ENCODE measurements at places on chromosomes 3 and 15.

DNA sequence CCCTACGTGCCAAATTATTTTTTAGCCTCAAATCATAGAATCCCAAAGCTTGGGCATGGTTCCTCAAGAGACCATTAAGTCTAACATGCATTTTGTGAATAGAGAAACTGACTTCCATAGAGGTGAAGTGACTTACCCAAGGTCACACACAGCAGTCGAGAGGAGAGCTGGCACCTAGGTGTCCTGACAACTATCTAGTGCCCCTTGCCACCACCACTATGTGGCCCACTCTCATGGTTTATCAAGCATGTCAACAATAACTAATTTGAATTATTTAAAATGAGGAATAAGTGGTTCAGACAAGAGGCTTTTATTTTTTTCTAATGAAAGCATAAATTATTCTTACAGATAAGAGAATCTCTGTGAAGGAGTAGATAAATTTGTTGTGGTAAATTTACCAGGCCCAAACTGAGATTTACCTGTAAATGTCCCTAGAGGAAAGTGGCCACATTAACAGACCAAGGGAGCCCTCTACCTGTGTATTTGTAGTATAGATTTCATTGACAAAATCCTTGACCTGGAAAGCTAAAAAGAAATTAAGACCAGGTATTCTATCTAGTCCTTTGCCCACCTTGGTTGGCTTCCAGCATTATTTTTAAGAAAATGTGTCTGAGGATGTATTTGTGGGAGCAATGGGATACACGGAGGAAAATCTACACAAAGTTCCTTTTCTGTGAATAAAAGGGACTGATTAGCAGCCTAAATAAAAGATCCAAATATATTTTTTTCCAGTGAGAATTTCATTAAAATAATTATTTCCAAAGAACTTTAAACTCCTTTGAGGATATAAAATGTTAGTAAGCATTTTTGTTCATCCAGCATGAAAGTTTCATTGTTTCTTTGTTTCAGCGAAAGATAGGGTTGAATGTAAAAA is 49.1 kb downstream of the IQCH start:
- no peaks in the 10 kb centered on the region for H3K36me3 ChIP-seq
- peak; percentile 47 for DNase-seq
- H3K4me1 ChIP-seq: 0 out of 2 replicates have a peak, but pooled peaks cover 4% of the 10 kb centered on the region
- H3K4me3 ChIP-seq: no peak overlapping the region
- no peak overlapping the region for H3K27ac ChIP-seq
- H3K27me3 ChIP-seq: no peaks in the 10 kb centered on the region

DNA sequence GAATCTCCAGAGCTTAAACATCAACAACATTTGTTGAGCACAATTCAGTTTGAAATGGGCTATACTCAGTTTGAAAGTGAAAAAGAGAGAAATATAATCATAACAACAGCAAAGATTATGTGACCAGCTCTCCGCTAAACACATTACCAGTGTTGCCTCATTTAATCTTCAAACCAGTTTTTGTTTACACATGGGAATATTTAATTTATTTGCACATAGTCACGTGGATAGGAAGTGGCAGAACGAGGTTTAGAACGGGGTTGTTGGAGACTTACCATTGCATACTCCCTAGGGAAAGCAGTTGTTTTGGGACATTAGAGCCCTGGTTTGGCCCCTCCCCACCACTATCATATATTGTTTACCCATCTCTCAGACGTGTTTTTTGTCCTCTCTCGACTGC is 77.2 kb downstream of the IL1RAP start:
- no peaks in the 10 kb centered on the region for H3K36me3 ChIP-seq
- no peak for DNase-seq
- H3K4me3 ChIP-seq: no peak overlapping the region
- peaks cover 16% of the 10 kb centered on the region for H3K4me1 ChIP-seq
- H3K27ac ChIP-seq: no peak overlapping the region
- no peaks in the 10 kb centered on the region for H3K27me3 ChIP-seq

GRCh38 chr3:8976540-8977182 is 13.4 kb upstream of the RAD18 start:
- no peaks in the 10 kb centered on the region for H3K36me3 ChIP-seq
- no peaks in the 10 kb centered on the region for H3K27me3 ChIP-seq
- DNase-seq: no peak
- no peak overlapping the region for H3K4me3 ChIP-seq
- no peak overlapping the region for H3K27ac ChIP-seq

DNA sequence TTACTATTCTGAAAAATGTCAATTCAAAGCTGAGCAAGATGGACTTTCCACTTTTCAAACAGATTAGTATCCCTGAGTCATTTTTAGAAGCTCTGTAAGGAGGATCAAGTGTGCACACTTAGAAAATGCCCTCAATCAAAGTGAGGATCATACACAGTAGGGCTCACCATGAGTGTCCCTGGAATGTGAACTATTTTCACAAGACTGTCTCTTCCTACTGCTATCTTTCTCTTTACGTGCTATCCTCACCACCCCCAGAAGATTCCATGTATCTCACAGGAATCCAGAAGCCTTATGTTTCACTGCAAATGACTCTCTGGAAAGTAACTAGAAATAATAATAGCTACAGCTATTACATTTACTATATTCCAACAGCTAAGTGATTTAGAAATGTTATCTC is 349.9 kb upstream of the TGFBR2 start:
- H3K36me3 ChIP-seq: no peaks in the 10 kb centered on the region
- no peaks in the 10 kb centered on the region for H3K27me3 ChIP-seq
- no peak overlapping the region for H3K4me3 ChIP-seq
- H3K27ac ChIP-seq: no peak overlapping the region
- H3K4me1 ChIP-seq: peaks cover 24% of the 10 kb centered on the region
- peak; percentile 22 for DNase-seq

- no peak overlapping the region for H3K27ac ChIP-seq
- no peak overlapping the region for H3K4me3 ChIP-seq
- no peaks in the 10 kb centered on the region for H3K36me3 ChIP-seq
- peak; percentile 11 for DNase-seq
- H3K27me3 ChIP-seq: no peaks in the 10 kb centered on the region
- H3K4me1 ChIP-seq: no peaks in the 10 kb centered on the region
Measured at GRCh38 chr3:37703626-37704025, 158.1 kb upstream of the CTDSPL start.

DNA sequence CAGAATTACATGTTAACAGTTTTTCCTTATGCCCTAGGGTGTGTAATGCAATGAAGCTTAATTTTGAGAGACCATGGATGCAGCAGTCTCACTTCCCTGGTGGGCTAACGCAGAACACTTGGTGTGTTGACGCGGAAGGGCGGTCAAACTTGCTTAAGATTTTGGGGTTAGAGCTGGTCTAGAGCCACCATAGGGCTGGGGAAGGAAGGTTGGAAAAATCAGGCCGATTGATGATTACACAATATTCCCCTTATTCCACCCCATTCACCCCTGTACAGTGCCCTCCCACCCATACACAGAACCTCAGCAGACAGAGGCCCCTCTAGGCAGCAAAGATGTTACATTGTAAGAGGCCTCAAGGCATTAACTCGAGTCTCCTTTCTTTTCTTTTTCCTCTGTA is 24.3 kb downstream of the VGLL4 start:
- no peak overlapping the region for H3K27ac ChIP-seq
- no peak overlapping the region for H3K4me3 ChIP-seq
- no peaks in the 10 kb centered on the region for H3K27me3 ChIP-seq
- peaks cover 4% of the 10 kb centered on the region for H3K4me1 ChIP-seq

DNA sequence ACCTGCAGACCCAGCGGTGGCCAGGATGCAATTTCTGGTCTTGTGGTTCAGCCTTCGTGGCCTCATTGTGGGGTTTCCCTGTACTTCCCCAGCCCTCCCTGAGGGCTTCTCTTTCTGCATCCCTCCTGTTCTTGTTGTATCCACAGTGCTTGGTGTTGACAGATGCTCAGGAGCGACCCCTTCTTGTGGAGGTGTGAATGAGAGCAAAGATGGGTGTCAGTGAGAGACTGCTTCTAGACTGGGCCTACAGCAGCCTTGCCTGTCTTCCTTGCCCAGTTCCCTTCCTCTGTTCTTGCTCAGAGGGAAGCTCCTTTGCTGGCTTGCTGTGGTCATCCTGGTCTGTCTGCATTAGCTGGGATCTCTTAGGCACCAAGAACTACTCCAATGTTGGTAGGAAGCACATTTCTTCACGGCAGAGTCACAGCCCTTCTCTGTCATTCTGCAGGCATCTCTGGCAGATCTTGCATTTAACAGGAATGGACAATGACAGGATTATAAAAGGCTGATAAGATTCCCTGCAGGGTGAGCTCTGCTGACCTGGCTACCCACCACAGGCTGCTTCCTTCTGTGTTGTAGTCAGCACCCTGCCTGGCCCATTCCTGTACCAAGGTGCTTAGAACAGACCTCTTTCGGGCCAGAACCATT is 317.8 kb upstream of the C2CD4B start:
- peak; percentile 81 for DNase-seq
- H3K4me1 ChIP-seq: peaks cover 33% of the 10 kb centered on the region
- no peak overlapping the region for H3K4me3 ChIP-seq
- peak overlapping the region; percentile 65 for H3K27ac ChIP-seq

DNA sequence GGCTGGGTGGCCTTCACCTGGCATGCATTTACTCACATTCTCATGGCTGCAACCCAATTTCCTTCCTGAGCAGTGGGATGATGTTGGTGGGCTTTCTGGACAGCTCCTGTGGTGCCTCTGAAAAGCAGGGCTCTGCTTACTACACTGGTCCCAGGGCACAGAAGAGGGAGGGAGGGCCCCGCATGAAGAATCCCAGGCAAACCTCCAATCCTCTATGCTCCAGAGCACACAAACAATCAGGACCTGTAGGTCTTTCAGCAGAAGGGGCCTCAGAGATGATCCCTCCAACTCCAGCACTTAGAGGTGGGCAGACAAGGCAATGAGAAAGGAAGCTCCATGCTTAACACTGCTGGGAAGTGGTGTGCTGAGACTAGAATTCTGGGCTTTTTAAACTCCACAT is 231.7 kb upstream of the ICE2 start:
- H3K4me3 ChIP-seq: no peak overlapping the region
- H3K36me3 ChIP-seq: no peaks in the 10 kb centered on the region
- no peak overlapping the region for H3K27ac ChIP-seq
- no peak for DNase-seq

- H3K4me3 ChIP-seq: no peak overlapping the region
- peaks cover 15% of the 10 kb centered on the region for H3K27me3 ChIP-seq
- no peaks in the 10 kb centered on the region for H3K4me1 ChIP-seq
- no peak overlapping the region for H3K27ac ChIP-seq
Measured at GRCh38 chr15:58002338-58003126, 63.0 kb downstream of the ALDH1A2 start.

DNA sequence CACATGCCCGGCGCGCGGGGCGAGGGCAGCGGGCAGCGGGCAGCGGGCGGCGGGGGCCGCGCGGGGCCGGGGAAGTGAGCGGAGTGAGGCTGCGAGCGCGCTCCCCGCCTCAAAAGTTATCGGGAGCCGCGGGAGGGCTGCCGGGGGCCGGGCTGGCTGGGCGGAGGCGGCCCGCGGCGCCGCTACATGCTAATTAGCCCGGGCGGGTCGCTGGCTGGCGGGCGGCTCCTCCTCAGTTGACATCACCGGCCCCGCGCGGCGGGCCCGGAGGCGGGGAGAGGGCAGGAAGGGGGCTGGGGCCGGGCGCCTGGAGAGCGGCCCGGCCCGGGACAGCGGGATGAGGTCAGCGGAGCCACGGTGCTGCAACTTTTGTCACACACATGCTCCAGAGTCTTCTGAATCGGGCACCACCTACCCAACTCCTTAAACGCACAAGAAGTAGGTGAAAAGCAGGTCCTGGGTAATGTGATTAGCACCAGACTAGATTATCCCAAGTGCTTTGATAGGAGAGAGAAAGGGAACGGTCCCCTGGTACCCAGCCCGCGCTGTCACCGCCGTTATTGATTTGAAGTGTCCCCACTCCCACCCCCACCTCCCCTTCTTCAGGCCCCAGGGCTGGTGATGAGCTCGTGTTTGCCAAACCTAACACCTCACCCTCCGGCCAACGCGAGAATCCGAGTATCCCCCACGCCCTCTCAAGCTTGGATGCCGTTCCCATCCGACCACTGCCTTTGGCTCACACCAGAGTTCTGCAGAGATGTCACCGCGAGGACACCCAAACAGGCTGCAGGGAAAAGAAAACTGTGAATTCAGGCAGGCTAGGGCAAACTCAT is at the start of gene HEG1:
Gene HEG1, minus strand, starts transcription at position 85 of the 833 bp plus-strand sequence. CDS start 107 bp downstream, outside the sequence.
- H3K4me3 ChIP-seq: peak within 1 kb of the TSS; percentile 89
- H3K4me1 ChIP-seq: peaks cover 48% of the 10 kb centered on the region

DNA sequence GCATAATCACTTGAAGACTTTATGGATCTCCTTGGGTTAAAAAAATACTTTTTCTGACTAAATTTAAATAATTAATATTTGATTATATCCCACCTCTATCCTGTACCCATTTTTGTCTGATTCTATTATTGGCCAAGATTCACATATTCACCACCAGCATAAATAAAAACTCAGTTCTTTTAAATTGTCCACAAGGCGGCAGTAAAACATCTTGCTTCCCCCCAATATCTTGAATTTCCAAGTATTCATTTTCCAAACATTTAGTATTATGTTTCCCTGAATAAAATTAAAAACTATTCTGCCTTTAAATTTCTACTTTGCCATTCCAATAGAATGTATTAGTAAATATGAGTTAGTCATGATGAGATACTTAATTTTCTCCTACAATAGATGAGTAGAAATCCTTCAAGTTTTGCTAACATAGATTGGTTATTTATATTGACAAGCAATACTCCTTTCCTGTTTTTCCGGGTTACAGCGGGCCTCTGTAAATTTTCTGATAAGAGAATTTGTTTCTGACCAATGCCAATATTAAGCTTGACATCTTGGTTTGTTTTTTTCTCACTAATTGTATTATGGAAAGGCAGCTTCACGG is 218.7 kb upstream of the MDFIC2 start:
- H3K36me3 ChIP-seq: no peaks in the 10 kb centered on the region
- no peaks in the 10 kb centered on the region for H3K27me3 ChIP-seq
- H3K4me3 ChIP-seq: no peak overlapping the region
- H3K4me1 ChIP-seq: peaks cover 11% of the 10 kb centered on the region
- DNase-seq: peak; percentile 55

DNA sequence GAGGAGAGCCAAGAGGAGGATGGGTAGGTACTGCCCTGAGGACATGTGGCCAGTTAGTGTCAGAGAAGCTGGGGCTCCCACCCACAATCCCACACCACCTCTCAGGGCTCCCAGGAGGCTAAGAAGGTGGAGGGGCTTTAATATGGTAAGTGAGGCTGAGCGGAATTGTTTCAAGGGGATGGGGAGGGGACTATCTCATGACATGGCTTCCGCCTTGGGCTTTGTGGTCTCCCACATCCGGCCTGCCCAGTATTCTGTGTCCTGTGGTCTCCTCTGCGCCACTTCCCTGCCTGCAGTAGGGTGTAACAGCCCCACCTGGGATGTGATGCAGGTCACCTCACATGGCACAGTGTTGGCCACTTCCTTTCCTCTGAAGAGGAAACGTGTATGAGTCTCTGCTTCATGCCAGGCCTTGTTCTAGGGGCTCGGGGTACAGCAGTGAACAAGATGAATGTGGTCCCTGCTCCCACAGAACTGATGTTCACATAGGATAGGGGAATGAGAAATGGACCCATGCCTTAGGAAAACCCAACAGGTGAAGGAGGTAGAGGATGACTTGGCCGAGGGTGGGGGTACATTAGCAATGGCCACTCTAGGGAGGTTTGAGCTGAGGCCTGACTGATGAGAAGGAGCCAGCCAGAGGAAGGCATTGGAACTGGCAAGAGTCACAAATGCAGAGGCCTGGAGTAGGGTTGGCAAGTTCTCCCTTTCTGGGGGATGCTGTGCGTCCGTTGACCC is 3.2 kb downstream of the NEIL1 start:
- no peak overlapping the region for H3K27ac ChIP-seq
- no peaks in the 10 kb centered on the region for H3K4me1 ChIP-seq
- no peak for DNase-seq
- no peaks in the 10 kb centered on the region for H3K27me3 ChIP-seq
- H3K36me3 ChIP-seq: no peaks in the 10 kb centered on the region
- no peak overlapping the region for H3K4me3 ChIP-seq

- H3K27me3 ChIP-seq: peaks cover 8% of the 10 kb centered on the region
- H3K36me3 ChIP-seq: no peaks in the 10 kb centered on the region
- no peak overlapping the region for H3K27ac ChIP-seq
- H3K4me1 ChIP-seq: no peaks in the 10 kb centered on the region
- DNase-seq: no peak
Measured at GRCh38 chr3:150793641-150794040, 30.7 kb upstream of the SIAH2 start.
